Fibroblast of skin of scalp (primary cell): ENCODE measurements at places on chromosomes 11 and 22.

GRCh38 chr22:20571531-20572007 lies 64.2 kb downstream of the MED15 start:
- DNase-seq, result peak; percentile 40

GRCh38 chr11:20451568-20451967 lies 64.1 kb downstream of the PRMT3 start:
- peak; percentile 26 for DNase-seq

GRCh38 chr11:64572143-64572542 lies 18.9 kb upstream of the SLC22A12 start:
- no peak for DNase-seq

DNA sequence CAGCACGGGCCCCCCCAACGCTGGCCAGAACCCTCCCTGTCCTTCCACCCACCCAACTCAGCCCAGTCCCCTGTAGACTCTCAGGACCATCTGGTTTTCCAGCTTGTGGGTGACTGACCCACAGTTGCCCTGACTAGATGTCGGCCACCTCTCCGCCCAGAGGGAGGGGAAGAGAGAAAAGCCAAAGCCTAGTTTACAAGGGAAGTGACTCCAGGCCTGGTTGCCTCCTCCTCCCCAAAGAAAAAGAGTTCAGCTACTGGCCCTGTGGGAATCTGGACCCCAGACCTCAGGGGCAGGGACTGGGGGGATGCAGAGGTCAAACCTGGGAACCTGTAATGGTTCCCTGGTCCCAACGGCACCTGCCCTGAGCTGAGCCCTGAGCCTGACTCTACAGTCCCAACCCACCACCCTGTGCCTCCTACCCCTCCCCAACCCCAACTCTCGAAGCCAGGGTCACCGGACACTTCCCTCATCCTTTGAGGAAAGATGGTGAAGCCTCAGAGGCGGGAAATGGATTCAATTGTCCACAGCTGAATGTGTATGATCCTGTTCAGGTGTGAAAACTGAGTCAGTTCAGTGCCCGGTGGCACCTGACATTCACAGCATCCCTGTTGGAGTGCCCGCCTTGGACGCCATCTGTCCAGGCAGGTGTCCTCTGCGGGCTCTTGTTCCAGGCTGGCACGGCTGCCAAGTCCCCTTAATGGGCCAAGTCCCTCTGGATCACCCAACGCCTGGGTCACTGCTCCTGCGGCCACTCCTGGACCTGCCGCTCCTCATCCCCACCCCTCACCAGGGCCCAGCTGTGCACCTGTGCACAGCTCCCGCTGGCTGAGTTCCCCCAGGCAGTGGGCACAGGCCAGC lies 21.0 kb upstream of the WNT7B start:
- DNase-seq, result no peak

GRCh38 chr11:512761-513595 lies 5.9 kb upstream of the RNH1 start:
- no peak for DNase-seq

DNA sequence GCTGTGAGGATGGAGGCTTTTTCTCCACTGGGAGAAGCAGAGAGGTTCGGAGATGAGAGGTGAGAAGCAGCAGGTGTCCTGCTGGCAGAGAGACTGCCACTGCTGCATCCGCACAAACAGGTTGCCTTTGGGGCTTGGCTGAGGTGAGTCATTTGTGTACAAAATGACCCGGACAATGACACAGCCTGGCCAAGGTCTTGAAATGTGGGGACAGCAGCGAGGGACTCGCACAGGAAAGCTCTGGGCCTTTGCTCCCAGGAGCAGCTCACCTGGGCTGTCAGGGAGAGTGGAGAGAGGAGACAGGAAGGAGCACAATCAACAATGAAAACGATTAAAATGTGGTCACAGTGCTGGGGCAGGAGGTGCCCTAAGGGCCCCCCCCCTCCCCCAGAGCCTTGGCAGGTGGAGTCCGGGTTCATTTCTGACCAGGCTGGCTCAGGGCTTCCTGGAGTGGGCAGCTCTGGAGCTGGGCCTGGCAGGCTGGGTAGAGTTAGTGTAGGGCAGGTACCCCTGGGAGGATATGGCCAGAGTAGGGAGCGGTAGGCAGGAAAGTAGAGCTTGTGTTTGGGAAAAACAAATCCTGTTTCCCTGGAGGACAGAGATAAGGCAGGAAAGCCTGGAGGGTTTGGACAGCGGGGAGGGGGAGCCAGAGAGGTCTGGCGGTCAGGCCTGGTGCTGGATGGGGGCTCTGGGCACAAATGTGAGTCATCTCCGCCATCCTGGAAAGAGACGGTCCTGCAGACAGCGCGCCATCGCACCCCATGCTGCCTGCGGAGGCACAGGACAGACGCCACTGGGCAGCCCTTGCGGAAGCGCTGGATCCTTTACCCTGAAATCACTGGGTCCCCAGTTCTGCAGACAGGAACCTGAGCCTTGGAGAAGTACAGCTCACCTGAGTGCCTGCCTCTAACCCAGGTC lies 37.8 kb upstream of the CELSR1 start:
- DNase-seq, result no peak

DNA sequence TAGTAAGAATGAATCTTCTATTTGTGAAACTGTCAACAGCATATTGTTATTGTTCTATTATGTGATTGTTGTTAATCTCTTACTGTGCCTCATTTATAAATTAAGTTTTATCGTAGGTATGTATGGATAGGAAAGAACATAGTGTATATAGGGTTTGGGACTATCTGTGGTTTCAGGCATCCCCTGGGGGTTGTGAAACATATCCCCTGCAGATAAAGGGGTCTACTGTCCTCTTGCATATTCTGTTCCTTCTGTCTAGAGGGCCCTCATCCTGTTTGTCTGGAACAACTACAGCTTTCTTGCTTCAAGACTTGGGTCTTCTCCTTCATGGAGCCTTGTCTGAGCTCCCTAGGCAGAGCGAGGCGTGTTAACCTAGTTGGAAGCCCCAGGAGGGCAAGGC lies 159.6 kb downstream of the KIRREL3 start:
- no peak for DNase-seq
